Activated T-cell treated with anti-CD3 and anti-CD28 coated beads, Interleukin-2, amount 50 U/mL, for 48 hours (primary cell): ENCODE measurements at places on chromosomes 11 and 22.

- DNase-seq = no peak
Observed at GRCh38 chr11:84103096-84103495, 816.9 kb upstream of the CCDC90B start.

- no peak for DNase-seq
Observed at GRCh38 chr11:86186386-86186785, 58.2 kb upstream of the EED start.

- DNase-seq = no peak
Observed at GRCh38 chr11:67517784-67518552, 5.3 kb downstream of the CABP2 start.

DNA sequence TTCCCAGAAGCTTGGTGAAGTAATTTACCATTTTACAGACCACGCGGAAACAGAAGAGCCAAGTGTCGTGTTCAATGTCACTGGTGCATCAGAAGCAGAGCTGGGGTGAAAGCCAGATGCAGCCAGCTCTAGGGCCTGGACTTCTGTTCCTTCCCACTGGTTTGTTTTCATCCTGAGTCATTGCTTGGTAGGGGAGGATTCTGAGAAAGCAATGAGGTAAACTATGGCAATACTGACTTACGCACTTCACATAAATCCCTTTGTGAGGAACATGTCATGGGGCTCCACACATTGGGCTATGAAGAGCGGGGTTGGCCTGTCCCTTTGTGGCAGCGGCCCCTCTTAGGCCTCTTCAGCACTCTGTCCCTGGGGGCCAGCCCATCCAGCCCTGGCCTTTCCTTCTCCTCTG, 52.4 kb upstream of the RBFOX2 start:
- DNase-seq = no peak

DNA sequence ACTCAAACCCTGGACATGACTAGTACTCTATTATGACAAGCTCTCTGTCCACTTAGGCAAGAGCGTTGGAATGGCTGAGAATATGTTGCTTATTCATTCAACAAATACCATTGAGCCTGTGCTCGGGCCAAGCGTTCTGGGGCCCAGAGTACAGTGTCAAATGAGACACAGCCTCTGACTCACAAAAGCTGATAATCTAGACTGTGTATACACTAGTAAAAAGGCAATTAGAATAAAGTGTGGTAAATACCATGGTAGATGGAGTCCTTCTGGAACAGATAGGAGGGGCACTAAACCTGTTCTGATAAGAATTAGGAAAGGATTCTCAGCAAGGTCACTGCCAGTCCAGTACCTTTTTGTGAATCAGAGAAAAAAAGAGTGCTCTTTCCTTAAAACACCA, 24.7 kb downstream of the KCNE3 start:
- DNase-seq = no peak

GRCh38 chr22:28917747-28918549, 34.6 kb downstream of the ZNRF3 start:
- DNase-seq = no peak
